Suppressor macrophage treated with lipopolysaccharide for 1 hour (primary cell): ENCODE measurements at places on chromosomes 4 and X.

DNA sequence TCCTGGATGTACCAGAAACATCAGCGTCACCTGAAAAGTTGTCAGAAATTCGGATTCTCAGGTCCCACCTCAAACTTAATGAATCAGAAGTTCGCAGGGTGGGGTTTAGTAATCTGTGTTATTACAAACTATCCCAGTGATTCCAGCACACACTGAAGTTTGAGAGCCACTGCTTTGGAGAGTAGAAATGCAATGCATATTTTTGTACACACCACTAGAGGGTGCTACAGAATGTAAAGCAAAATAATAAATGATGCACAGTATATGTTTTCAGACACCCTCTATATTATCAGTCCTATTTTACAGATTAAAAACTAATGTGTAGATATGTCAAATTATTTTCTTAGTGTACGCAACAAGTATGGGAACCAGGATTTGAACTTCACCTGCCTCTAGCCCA is 2.4 kb upstream of the MORF4L2 start:
- peak; percentile 66 for DNase-seq

DNA sequence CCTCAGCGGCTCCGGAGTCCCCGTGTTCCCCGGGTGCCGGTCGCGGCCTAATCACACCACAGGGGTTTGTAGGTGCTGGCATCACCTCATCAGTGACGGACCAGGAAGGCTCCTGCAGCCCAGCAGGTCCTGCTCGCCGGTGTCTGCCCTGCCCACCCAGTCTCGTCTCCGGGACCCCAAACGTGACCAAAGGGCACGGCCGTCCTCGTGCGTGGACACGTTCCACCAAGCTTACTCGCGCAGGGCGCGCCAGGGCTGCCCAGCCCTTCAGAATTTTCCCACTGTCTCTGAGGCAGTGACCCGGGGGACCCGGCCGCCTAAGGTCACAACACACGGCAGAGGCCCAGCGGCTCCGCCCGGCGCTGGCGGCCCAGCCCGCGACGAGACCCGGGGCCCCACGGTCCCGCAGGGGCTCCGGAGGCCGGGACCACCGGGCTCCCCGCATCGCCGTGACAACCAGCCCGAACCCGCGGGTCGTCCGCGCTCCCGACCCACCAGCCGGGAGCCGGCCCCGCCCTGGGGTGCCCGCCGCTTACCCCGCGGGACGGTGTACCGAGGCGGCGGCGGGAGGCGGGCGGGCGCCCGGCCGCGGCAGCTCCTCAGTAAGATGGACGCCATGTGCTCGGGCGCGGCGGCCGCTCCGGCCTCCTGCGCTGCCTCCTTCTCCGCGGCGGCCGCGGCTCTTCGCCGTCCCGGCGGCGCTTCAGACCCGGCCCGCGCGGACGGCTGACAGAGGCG is 454 bp downstream of the LETM1 start:
- peak; percentile 29 for DNase-seq

- DNase-seq = no peak
Observed at GRCh38 chr4:37101686-37102085, 142.9 kb upstream of the NWD2 start.

- DNase-seq = no peak
Observed at GRCh38 chr4:4386736-4387392, at the start of gene NSG1. Gene NSG1, plus strand, starts transcription at chr4:4387102. Its CDS starts 528 bp downstream, at chr4:4387630.

GRCh38 chr4:17787315-17787714 is 5.9 kb upstream of the FAM184B start:
- no peak for DNase-seq

GRCh38 chrX:22012931-22013330 is 19.2 kb upstream of the PHEX start:
- no peak for DNase-seq

GRCh38 chr4:8880851-8881250 is 9.2 kb upstream of the HMX1 start:
- DNase-seq = no peak

- DNase-seq = peak; percentile 15
Observed at GRCh38 chr4:25930731-25931354, 16.8 kb downstream of the SMIM20 start.

DNA sequence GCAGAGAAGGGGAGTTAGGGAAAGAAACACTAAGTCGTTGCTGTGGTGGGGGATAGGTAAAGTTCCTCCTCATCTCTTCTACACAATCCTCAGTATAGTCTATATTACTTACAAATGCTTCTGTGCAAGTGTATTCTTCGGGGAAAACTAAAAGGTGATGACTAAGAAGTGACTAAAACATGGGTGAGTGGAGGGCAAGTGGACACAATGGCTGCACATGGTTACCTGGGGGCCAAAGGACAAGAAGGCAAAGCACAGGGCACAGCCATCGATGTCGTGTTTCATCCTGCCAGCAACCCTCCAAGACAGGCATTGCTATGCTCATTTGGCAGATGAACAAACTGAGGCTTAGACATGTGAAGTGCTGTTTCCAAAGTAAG is 35.5 kb upstream of the CCKAR start:
- no peak for DNase-seq

GRCh38 chrX:45196701-45197100 is 4.0 kb downstream of the DIPK2B start:
- no peak for DNase-seq

- DNase-seq = peak; percentile 57
Observed at GRCh38 chr4:173509036-173510001, 20.7 kb downstream of the HAND2 start.

- no peak for DNase-seq
Observed at GRCh38 chrX:4655743-4656142, 942.3 kb upstream of the PRKX start.

DNA sequence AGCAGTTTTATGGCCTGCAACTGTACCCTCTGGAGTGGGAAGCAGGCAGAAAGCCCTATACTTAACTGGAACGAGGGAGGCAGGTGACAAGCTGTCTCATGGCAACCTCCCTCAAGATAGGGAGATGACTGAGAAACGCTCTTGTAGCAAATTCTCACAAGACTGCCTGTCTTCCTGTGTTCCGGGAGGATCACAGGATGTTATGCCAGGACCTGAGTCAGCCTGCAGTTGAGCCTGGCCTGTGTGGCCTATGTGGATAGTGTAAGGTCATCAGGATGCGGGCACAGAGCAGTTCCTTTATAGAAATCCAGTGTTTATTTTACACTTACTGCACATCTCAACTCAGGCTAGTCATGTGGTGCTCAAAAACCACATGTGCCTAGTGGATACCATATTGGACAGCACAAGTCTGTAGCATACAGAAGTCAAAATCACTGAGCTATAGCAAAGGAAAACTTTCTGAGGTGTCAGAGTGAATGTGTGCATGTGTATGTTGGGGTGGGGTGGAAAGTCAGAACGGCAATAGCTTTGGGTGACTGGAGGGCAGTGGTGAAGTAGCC is 25.2 kb downstream of the TAF7L start:
- no peak for DNase-seq

DNA sequence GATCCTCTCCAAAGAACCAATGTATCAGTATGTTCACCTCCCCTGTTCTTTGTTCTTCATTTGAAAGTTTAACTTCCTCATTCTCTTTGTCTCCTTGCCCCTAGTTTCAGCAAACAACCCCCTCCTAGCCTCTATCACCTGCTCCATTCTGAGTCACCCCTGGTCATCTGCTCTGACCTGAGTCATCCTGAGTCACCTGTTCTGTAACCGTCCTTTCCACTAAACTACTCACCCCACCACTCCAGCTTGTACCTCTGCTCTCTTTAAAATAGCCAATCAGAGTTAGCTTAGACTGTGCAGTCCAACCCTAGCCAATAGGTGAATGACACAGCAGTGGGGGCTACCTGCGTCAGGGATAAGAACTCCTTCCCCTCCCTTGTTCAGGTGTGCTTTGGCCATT is 249.8 kb upstream of the AADAT start:
- no peak for DNase-seq

- no peak for DNase-seq
Observed at GRCh38 chrX:45502396-45502795, 301.7 kb upstream of the DIPK2B start.

DNA sequence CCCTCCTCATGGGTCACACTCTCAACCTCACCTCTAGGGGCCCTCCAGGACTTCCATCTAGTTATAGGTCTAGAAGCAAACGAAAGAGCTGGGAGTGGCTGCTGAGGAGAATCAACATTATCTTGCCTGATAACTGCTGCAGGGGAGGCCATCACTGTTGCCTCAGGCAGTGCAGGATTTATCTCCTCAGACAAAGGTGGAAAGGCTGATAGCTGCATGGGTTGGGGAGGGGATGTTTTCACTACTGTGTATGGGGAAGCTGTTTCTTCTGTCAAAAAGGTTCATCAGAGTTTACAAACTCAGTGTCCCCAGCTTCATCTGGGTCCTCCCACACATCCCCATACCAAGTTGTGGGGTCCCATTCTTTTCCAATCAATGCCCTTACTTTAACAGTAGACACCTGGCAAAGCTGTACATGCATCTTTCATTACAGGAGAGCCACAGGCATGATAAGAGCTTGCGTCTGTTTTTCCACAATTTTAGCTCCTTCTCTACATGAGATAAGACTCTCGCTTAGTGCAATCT is 17.6 kb upstream of the PRDM8 start:
- DNase-seq = peak; percentile 11

- no peak for DNase-seq
Observed at GRCh38 chr4:53937327-53937726, 127.1 kb downstream of the CHIC2 start.

GRCh38 chr4:3640587-3640962 is 108.4 kb upstream of the LRPAP1 start:
- peak; percentile 27 for DNase-seq

- no peak for DNase-seq
Observed at GRCh38 chr4:139265654-139266053, 14.4 kb downstream of the MGARP start.

DNA sequence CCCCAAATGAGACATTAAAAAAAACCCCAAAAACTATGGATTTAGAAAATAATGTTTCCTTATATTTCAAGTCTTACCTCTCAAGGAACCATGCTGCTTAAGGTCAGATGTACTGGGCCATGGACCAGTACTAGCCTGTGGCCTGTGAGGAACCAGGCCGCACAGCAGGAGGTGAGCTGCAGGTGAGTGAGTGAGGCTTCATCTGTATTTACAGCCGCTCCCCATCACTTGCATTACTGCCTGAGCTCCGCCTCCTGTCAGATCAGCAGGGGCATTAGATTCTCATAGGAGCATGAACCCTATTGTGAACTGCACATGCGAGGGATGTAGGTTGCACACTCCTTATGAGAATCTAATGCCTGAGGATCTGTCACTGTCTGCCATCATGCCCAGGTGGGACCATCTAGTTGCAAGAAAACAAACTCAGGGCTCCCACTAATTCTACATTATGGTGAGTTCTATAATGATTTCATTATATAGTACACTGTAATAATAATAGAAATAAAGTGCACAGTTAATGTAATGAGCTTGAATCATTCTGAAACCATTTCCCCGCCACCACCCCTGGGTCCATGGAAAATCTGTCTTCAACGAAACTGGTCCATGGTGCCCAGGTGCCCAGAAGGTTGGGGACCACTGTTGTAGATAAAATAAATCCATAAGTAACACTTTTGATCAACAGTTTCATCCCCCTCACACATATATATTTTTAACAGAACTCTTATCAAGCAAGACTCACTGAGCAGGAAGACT is 105.3 kb upstream of the CBR4 start:
- no peak for DNase-seq

- no peak for DNase-seq
Observed at GRCh38 chr4:158865520-158866177, 96.8 kb downstream of the FNIP2 start.

- DNase-seq = peak; percentile 39
Observed at GRCh38 chr4:15794905-15795304, 16.8 kb downstream of the CD38 start.

GRCh38 chrX:143082537-143082936 is 56.8 kb downstream of the SPANXN4 start:
- DNase-seq = no peak

- no peak for DNase-seq
Observed at GRCh38 chrX:136862546-136862945, 18.0 kb downstream of the RBMX start.

- DNase-seq = no peak
Observed at GRCh38 chr4:44777115-44777514, 50.8 kb upstream of the GNPDA2 start.

DNA sequence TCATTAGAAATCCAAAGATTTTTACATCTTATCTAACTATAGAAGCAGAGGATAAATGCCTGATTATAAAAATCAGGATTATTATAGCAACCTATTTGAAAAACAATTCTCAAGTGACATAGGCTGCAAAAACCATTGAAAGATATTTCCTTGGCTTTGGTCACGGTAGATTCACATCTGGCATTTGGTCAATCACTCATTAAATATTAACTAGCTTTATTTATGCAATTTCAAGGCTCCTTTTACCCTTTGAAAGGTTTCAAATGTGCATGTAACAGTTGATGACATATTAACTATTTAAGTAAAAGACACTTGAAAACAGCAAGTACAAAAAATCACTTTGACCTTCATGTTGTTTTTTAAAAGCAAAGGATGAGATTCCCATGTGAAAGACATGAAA is 98.1 kb downstream of the MMRN1 start:
- no peak for DNase-seq

DNA sequence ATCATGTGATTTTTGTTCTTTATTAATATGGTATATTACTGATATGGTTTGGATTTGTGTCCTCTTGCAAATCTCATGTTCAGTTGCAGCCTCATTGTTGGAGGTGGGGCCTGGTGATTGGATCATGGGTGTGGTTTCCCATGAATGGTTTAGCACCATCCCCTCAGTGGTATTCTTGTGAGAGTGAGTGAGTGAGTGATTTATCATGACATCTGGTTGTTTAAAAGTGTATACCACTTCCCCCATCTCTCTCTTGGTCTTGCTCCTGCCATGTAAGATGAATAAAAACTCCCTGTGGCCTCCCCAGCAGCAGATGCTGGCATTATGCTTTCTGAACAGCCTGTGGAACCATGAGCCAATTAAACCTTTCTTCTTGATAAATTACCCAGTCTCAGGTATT is 111.5 kb downstream of the TAB3 start:
- DNase-seq = no peak

DNA sequence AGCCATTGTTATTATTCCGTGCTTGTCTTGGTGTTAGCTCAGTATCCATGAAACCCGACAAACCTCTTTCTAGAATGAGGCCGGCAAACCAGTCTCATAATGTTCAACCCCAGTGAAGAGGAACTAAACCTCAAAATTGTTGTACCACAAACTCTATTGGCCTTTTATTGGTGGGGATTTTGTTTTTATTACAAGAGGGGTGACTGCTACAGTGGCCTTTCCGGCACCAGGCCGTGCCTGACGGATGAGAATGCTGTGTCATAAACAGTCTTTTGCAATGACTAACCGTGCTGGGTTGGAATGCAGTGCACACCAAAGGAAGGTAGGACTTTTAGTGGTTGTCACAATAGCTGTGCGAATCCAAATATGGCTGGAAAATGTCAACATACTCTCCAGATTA is 60.8 kb downstream of the SHROOM2 start:
- DNase-seq = no peak

GRCh38 chr4:2072971-2073807 is 14.1 kb downstream of the NAT8L start:
- DNase-seq = no peak

DNA sequence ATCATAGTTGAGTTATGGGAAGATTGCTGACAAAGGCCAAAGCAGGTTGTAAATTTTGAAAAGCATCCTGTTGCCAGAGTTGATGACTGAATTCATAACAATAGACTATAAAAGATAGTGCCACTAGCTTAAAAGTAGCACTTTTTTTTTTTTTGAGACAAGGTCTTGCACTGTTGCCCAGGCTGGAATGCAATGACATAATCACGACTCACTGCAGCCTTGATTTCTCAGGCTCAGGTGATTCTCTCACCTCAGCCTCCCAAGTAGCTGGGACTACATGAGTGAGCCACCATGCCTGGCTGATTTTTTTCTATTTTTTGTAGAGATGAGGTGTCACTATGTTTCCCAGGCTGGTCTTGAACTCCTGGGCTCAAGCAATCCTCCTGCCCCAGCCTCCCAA is 122.7 kb downstream of the SPOCK3 start:
- DNase-seq = no peak

GRCh38 chr4:18937080-18937479 is 915.5 kb upstream of the LCORL start:
- no peak for DNase-seq
